Bone marrow (tissue), 2 donors: ENCODE measurements at places on chromosomes 3 and 15.

DNA sequence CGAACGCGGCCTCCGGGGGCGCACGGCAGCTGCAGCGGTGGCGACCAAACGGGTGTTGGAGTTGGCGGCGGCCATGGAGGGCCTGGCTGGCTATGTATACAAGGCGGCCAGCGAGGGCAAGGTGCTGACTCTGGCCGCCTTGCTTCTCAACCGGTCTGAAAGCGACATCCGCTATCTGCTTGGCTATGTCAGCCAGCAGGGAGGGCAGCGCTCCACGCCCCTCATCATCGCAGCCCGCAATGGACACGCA is 725 bp downstream of the FEM1B start:
- no peak for DNase-seq

GRCh38 chr3:42510325-42510724 is 7.9 kb downstream of the VIPR1 start:
- no peak for DNase-seq

GRCh38 chr3:13963137-13963886 is 83.4 kb upstream of the WNT7A start:
- no peak for DNase-seq

GRCh38 chr3:184635126-184635525 is 73.5 kb downstream of the EPHB3 start:
- DNase-seq, result no peak

- no peak for DNase-seq
Observed at GRCh38 chr3:23330568-23330967, 127.4 kb downstream of the UBE2E2 start.

- no peak for DNase-seq
Observed at GRCh38 chr3:167700046-167700445, 34.6 kb downstream of the PDCD10 start.

GRCh38 chr15:100098705-100099104 is 243.1 kb downstream of the ADAMTS17 start:
- no peak for DNase-seq
